H1 (cell line): ENCODE measurements at places on chromosomes 5 and 9. TPM values are rescaled to one million over a fixed set of nuclear protein-coding genes. Genes with fewer than 3 reads are reported as not detected.

CDH6 gene
- total RNA-seq: 1.4 and 1.9 TPM in 2 replicates

C7 gene
- not detected in 2 replicates for total RNA-seq

PRR16 gene
- 0.73 and 1.0 TPM in 2 replicates for total RNA-seq

PCDHAC2 gene
- total RNA-seq: 3.7 and 4.9 TPM in 2 replicates

CENPK gene
- total RNA-seq: 41.4 and 50.9 TPM in 2 replicates

NDST1 gene
- total RNA-seq: 70.1 and 72.0 TPM in 2 replicates

SAXO1 gene
- total RNA-seq: 0.20 TPM in 1 of 2 replicates, not detected in the other

MARCOL gene
- total RNA-seq: not detected in 2 replicates

TAS2R1 gene
- total RNA-seq: not detected in 2 replicates

CTSL gene
- total RNA-seq: 34.4 and 38.2 TPM in 2 replicates

SPATA31A6 gene
- total RNA-seq: not detected in 2 replicates

ADAMTS12 gene
- 12.3 and 12.8 TPM in 2 replicates for total RNA-seq

TNFSF15 gene
- total RNA-seq: 0.11 and 0.17 TPM in 2 replicates

PRLR gene
- 2.5 and 2.7 TPM in 2 replicates for total RNA-seq

FOXI1 gene
- total RNA-seq: not detected in 2 replicates

PCA3 gene
- not detected in 2 replicates for total RNA-seq

TRIM36 gene
- 14.1 and 16.5 TPM in 2 replicates for total RNA-seq

ACTBL2 gene
- not detected in 2 replicates for total RNA-seq

ZFP62 gene
- 34.8 and 38.5 TPM in 2 replicates for total RNA-seq

CMBL gene
- total RNA-seq: 27.9 and 30.9 TPM in 2 replicates

PCDHA12 gene
- 9.3 and 10.6 TPM in 2 replicates for total RNA-seq

ANXA2R gene
- total RNA-seq: 0.17 and 0.29 TPM in 2 replicates

SOHLH1 gene
- total RNA-seq: not detected in 2 replicates

SVEP1 gene
- 0.36 and 0.37 TPM in 2 replicates for total RNA-seq

LHFPL2 gene
- 38.0 and 43.0 TPM in 2 replicates for total RNA-seq

SPINK6 gene
- not detected in 2 replicates for total RNA-seq

GKAP1 gene
- 5.3 and 5.7 TPM in 2 replicates for total RNA-seq

PDE8B gene
- total RNA-seq: 0.27 and 1.1 TPM in 2 replicates
